Heart left ventricle (tissue), 16 donors: ENCODE measurements at places on chromosomes 16 and 17.

DNA sequence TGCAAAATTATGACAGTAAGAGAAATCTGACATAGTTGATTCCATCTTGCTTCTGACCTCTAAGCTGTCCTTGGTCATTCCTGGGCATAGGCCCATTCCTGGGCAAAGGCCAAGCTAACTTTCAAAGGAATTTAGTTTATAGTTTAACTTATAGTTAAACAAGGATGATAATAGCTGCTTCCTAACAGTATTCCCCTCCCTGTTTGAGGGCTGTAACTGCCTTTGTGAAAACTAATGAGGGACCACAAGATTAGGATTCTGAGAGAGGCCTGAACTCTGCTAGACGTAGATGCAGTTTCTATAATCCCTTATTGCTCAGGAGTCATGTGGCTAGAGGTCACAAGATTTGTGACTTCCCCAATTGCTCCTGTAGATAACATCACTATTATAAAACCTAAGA lies 80.2 kb upstream of the ASIC2 start:
- no peaks in the 10 kb centered on the region for H3K4me1 ChIP-seq
- H3K36me3 ChIP-seq: no peaks in the 10 kb centered on the region
- H3K27me3 ChIP-seq: peaks cover 4% of the 10 kb centered on the region
- DNase-seq: no peak
- H3K27ac ChIP-seq: no peak overlapping the region

GRCh38 chr16:47374629-47375028 lies 86.2 kb downstream of the ITFG1 start:
- no peak overlapping the region for H3K27ac ChIP-seq
- H3K36me3 ChIP-seq: peaks cover 15% of the 10 kb centered on the region
- no peak for DNase-seq
- no peaks in the 10 kb centered on the region for H3K27me3 ChIP-seq
- H3K4me1 ChIP-seq: no peaks in the 10 kb centered on the region

DNA sequence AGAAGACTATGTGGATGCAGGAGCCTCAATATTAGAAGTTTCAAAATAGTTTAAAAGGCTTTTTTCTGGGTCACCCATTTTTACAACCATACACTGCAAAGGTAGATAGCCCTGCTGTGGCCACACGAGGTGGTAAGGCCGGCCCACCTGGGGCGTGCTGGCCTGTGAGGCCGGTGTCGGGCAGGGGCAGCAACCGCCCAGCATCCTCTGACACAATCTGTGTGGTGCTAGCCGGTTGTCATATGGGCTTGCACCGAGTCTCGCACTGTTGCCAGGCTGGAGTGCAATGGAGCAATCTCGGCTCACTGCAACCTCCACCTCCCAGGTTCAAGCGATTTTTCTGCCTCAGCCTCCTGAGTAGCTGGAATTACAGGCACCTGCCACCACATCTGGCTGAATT lies 44.0 kb downstream of the CFAP20 start:
- no peak for DNase-seq
- no peaks in the 10 kb centered on the region for H3K4me1 ChIP-seq
- no peaks in the 10 kb centered on the region for H3K27me3 ChIP-seq

DNA sequence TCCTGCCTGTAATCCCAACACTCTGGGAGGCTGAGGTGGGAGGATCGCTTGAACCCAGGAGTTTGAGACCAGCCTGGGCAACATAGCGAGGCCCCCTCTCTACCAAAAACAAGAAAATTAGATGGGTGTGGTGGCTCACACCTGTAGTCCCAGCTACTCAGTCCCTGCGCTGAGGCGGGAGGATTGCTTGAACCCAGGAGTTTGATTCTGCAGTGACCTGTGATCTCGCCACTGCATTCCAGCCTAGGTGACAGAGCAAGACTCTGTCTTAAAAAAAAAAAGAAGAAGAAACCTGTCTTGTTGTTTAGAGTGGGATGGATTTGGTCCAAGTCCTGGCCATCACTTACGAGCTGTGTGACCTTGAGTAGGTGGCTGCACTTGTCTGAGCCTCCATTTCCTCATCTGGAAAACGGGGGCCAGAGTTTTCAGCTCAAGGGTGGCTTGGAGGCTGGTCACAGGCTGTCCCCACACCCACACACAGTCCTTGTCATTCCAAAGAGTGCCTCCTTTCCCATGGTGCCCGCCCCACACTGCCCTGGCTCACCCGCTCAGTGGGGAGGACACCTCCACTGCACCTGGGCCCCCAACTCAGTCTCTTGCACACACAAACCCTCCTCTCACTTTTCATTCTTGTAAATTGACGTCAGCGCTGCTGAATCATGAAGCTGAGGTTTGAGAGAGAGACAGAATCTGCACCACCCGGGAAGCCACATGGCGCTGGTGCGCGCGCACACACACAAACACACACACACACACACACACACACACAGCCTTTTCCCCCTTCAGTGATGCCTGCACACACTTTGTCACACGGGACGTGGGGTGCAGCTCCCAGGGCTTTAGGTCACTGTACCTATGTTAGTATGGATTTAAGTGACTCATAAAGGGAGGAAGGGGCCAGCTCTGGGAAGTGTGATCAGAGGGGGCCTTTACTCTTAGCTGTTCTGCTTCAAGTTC lies 4.2 kb downstream of the SOCS1 start:
- H3K27ac ChIP-seq: peak overlapping the region; percentile 99
- peaks cover 18% of the 10 kb centered on the region for H3K4me1 ChIP-seq
- no peaks in the 10 kb centered on the region for H3K36me3 ChIP-seq

DNA sequence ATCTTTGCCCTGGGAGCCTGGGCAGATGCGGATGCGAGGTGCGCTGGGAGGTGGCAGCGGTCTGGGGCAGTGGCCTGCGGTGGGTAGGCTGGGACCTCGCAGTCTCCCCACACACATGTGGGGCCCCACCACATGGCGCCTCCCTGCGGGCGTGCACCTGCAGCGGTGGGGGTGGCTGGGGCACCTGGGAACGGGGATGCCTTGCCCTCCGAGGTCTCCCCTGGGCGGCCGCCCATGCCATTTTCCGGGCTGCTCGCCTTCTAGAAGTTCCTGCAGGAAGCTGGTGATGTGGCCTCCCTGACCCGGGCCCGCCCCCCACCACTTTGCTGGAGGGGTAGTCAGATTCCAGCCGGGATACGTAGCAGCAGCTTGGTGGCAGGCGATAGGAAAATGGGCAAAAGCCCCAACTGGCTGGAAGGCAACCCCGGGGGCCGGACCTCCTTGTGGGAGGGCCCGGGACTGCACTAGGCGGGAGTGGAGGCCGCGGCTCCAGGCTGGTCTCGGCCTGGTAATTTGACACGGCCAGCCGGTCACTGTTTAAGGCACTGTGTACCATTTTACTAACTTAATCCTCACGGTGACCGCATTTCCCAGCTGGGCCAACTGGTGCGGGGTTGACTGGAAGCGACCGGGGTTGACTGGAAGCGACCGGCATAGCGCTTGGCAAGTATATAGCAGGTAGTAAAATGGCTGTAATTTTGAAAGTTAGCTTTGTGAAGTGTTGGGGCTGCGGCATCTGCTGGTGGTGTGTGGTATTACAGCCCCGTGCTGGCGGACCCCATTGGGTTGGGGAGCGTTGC lies 38.5 kb downstream of the IGF2BP1 start:
- no peaks in the 10 kb centered on the region for H3K36me3 ChIP-seq
- no peak overlapping the region for H3K27ac ChIP-seq
- H3K4me1 ChIP-seq: no peaks in the 10 kb centered on the region
- H3K27me3 ChIP-seq: peaks cover 34% of the 10 kb centered on the region

DNA sequence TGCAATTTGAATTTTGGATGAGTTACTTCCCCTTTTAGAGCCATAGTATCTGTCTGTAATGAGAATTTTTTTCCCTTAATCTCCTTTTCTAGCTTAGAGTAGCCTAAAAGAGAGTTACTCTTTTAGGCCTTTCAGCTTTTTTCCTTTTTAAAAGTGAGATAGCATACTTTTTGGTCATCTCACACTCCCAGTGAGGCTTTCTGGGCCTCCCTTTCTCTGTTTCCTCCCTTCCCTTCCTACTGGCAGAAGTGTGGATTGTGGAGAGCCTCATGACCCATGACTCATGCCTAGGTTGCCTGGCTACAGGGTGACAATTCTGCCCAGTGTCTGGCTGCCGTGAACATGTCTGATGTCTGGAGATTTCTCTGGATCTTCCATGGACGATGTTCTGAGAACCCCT lies 15.2 kb downstream of the KRT23 start:
- H3K27me3 ChIP-seq: no peaks in the 10 kb centered on the region
- no peak overlapping the region for H3K27ac ChIP-seq
- H3K4me3 ChIP-seq: no peak overlapping the region
- DNase-seq: peak; percentile 13
- no peaks in the 10 kb centered on the region for H3K36me3 ChIP-seq
- H3K4me1 ChIP-seq: no peaks in the 10 kb centered on the region
